CD4-positive, alpha-beta T cell treated with Interferon gamma for 1 hour (primary cell): ENCODE measurements at places on chromosomes 2 and 18.

- no peak for DNase-seq
Observed at GRCh38 chr18:79147014-79147413, 77.8 kb downstream of the ATP9B start.

GRCh38 chr2:130300970-130301348 is 41.7 kb upstream of the IMP4 start:
- DNase-seq = no peak

GRCh38 chr2:82996217-82996616 is 1462.9 kb downstream of the SUCLG1 start:
- DNase-seq = no peak

GRCh38 chr2:75415111-75415626 is 145.6 kb downstream of the EVA1A start:
- DNase-seq = no peak

DNA sequence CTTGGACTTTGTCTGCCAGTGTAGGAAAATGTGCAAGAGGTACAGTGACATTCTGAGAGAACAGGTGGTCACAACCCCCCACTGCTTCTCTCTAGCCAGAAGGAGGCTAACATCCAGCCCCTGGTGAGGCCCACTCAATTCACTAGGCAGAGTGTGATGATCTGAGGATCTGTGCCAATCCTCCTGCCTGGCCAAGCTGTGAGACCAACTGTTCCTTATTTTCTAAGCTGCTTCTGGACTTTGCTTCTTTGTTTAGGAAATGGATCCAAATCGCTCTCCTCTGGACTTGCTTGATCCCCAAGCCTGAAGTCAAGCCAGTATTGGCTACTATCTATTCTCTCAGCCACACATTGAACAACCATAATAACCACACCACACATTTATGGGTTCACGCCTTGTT is 202.8 kb downstream of the PIK3C3 start:
- no peak for DNase-seq

DNA sequence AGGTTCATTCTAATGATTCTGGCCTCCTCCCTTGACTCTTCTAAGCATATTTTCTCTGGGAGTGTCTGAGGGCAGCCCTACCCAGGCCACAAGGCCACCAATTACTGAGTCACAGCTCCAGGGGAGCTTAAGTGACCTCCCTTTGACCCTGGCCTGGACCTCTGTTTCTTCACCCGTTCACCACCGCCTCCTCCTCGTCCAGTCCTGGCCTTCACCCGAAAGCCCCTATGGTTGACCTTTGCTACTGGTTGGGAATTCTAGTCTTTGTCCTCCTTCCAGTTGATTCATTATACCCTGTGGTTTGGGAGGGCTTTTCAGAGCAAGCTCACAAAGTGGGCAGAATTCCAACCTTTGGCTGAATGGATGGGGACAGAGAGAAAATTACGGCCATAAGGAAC is 72.6 kb downstream of the NRP2 start:
- no peak for DNase-seq

DNA sequence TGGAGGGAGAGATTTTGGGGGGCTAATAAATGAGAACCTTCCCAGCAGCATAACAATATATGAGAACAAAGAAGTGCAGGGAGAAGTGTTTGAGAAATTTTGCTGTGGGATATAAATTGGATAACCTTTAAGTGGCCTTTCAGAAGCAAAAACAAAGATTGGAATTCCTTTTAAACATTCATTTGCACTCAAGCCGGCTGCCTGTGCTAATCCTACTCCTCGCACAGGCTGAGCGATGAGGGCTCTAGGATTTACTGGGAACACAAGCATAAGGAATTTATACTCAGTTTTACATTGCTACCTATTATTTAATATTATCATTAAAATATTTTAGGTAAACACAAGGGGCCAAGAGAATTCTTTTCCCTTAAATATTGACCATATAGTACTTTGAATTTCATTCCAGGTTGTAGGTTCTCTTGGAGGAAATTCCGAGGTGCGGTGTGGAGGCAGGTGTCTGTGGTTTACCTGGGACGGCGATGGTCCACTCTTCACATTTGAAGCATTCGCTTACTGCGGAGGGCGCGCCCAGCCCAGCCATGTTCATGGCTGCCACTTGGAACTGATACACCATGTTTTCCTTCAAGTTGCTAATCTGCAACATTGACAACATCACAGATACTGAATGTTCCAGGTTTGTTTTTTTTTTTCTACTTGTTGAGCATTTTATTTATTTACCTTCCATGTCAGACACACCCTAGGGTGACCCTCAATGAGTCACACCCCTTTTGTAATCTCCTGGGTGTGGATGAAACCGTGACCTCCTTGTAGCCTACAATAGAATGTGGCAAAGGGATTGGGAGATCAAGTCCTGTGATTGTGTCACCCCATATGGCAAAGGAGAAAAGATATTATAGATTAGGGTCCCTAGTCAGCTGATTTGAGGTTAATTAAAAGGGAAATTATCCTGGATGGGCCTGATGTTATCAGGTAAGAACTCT is 100.1 kb downstream of the MYOM1 start:
- no peak for DNase-seq

GRCh38 chr2:8332646-8333045 is 349.2 kb upstream of the ID2 start:
- DNase-seq = no peak

- no peak for DNase-seq
Observed at GRCh38 chr2:187912950-187913349, 358.7 kb upstream of the TFPI start.

- no peak for DNase-seq
Observed at GRCh38 chr2:206627632-206628031, 14.7 kb upstream of the FAM237A start.

DNA sequence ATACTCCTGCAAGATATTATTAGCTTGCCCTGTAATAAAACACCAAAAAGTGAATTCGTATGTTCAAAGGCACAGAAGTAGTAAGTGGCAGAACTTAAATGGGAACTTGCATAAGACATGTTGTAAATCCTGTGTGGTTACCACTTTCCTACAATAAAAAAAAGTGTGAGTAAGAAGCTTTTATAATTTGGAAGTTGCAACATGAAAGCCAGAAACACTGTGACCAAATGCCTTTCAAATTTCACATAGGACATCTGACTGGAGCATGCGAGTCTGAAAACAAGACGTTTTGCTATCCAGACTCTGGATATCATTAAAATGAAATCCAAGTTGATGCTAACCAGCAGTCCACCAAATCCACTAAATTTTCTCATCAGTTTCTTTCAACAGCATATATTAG is 886.2 kb upstream of the NRXN1 start:
- DNase-seq = no peak

GRCh38 chr2:223688094-223688835 is 86.1 kb upstream of the SCG2 start:
- no peak for DNase-seq

GRCh38 chr18:59249199-59249774 is 24.0 kb downstream of the RAX start:
- no peak for DNase-seq

- DNase-seq = no peak
Observed at GRCh38 chr2:52765735-52766134, 1001.9 kb upstream of the CHAC2 start.

GRCh38 chr2:151730262-151730975 is 3.9 kb downstream of the NEB start:
- no peak for DNase-seq

DNA sequence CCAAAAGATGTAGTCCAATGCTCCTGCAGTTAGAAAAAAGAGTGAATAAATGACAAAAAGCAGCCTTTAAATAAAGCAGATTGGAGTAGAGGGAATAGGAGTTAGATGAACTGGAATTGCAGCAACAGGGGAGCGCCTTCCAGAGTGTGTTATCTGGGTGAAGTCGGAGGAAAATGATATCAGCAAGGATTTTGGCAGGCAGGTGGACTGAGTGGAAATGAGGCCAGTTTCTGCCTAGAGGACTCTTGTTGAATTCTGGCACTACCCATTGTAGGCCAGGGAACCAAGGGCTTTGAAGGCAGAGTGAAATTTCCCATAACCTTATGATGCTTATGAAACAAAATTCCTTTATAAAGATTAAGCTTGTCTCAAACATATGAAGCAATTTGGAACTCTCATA is 59.8 kb downstream of the AKAIN1 start:
- no peak for DNase-seq

DNA sequence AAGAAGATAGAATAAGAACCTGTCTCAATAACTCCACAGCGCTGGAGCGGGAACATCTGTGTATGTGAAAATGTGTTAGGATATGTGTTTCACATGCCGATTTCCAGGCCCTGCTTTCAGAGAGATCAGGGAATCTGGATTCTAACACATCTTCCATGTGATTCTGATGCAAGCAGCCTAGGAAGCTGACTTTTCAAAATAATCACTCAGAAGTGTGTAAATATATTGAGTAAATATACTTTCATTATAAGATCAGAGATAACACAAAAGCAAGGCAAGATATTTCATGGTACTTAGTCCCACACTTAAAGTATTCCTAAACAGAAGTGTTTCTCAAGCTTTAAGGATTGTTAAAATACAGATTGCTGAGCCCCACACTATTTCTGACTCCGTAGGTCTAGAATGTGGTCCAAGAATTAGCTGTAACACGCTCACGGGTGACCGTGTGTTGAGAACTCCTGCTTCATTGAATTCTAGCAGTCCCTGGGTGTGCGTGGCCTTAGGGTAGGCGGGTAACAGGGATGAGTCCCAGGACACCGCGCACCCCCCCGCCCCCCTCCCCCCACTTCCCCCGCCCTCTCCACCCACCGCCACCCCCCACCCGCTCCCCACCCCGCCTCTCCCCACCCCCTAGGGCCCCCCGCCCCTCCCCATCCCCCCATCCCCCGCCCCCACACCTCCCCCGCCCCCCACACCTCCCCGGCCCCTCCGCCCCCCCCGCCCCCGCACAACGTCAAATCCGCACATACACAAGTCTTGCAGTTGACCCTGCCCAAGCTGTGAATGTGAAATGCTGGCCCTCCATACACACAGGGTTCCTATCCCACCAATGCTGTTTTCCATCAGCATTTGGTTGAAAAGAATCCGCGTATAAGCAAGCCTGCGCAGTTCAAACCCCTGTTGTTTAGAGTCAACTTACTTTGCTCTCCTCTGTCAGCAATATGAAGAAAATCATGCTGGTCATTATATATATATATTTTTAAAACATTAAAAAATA is 94.2 kb upstream of the SLC39A10 start:
- DNase-seq = no peak

DNA sequence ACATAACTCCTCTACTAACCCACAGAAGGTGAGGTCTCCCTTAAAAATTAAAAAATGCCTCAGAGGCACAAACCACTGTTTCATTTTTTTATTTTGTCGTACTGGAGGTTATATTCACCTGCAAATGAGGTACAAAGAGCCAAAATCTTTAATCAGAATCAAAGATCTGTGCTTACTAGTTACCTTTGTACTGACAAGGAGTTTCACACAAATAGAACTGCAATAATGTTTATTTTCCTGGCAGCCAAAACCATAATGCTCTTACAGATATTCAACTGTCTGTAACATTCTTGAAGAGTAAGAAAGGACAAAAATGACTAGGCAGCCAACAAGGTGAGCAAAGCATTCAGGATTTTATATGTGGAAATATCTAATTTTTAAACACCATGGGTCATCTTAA is 105.1 kb upstream of the NOL4 start:
- no peak for DNase-seq

GRCh38 chr2:201196003-201196402 is 13.1 kb downstream of the CASP10 start:
- DNase-seq = no peak

DNA sequence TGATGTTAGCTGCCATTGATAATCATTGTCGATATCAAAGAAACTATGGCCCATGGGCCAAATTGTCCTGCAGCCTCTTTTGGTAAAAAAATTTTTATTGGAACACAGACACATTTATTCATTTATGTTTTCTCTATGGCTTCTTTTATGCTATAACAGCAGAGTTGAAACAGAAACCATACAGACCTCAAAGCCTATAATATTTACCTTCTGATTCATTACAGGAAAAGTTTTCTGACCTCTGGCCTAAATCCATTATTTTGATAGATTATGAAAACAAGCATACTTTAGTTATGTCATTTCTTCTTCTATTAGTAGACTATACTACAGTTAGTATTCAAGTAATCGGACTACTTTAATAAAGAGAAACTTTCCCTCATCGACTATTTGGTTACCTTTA is 349.7 kb upstream of the GALNT5 start:
- DNase-seq = no peak

DNA sequence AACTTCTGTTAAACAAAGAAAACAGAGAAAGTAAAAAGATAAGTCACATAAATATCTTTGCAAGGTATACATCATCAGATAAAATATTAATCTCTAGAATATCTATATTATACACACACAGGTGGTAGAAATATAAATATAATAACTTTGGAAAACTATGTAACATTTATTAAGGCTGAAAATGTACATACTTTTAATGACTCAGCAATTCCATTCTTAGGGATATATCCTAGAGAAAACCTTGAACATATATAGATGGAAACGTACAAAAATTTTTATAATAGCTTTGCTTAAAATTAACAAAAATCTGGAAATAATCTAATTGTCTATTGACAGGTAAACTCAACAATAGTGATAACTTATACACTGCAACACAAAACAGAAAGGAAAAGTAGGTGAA is 381.3 kb downstream of the GPD2 start:
- DNase-seq = no peak

GRCh38 chr2:188884517-188884916 is 89.7 kb upstream of the COL3A1 start:
- no peak for DNase-seq

DNA sequence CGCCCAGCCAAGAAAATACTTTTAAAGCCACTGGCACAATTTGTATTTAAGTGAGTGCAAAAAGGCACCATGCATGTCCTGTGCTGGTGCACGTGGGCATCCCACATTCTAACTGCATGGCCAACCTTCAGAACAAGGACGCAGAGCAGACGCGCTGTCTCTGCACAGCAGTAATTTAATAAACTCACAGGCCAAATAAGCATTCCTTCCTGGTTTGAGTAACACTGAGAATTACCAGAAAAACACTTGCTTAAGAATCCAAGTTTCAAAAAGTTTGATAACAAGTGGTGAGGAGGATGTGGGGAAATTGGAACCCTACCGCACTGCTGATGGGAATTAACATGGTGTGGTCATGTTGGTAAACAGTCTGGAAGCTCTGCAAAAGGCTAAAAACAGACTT is 38.7 kb downstream of the RPL31 start:
- DNase-seq = no peak

DNA sequence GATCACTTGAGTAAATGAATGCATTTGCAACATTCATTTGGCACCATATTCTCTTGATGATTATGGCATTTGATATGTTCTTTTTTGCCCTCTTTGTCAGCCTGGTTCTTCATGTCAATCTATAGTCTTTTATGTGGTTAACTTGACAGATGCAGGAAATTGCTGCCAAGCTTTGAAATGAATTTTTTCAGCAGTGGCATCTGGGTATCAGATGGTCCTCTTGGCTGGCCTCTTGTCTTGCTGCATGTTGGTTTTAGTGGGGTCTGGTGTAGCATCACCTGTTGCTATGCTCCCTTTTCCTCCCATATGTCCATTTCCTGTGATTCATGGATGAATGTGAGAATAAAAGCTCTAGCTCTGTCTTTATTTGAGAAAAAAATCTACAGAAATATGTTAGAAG is 119.9 kb downstream of the DPP4 start:
- DNase-seq = no peak
